Cardiac fibroblast (primary cell): ENCODE measurements at places on chromosomes 5 and 9.

- peak; percentile 94 for DNase-seq
These were observed 3.7 kb upstream of the WDR31 start for GRCh38 chr9:113343732-113344231.

DNA sequence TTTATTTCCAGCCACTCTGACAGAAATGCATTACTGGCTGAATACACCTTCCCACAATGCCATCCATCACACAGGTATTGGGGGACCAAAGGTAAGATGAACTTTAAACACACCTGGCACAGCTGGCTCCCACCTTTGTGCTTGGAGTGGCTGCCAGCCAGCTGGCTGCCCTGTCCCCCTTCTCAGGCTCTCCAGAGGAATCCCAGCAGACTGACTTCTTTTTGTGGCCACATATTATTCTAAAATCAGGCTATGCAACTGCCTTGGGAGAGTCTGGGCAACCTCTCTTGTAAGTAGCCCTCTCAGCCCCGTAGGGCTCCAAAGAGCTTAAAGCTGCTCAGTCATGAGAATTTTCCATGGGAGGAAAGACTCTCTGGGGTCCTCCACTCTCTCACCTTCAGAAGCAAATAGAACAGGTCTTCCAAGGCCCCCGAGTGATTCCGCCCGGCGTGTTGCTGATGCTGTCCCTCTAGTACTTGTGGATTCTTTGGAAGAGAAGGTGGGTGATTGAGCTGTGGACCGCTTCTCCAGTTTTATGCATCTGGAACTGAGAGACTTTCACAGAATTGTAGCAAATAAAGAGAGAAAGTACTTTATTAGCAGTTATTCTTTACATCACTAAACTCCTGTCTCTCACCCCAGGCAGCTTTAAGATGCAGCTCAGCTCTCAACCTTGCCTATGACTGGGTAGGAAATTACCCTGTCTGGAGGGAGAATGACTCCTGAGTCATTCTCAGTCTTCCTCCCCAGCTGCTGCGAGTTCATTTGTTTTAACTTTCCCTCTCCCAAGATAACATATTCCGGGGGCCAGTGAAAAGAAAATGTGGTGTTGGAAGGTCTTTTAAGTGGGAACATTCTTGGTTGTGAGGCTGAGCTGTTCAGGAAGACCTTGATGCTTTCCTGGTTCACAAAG, 159.4 kb upstream of the PITX1 start:
- peak; percentile 51 for DNase-seq

DNA sequence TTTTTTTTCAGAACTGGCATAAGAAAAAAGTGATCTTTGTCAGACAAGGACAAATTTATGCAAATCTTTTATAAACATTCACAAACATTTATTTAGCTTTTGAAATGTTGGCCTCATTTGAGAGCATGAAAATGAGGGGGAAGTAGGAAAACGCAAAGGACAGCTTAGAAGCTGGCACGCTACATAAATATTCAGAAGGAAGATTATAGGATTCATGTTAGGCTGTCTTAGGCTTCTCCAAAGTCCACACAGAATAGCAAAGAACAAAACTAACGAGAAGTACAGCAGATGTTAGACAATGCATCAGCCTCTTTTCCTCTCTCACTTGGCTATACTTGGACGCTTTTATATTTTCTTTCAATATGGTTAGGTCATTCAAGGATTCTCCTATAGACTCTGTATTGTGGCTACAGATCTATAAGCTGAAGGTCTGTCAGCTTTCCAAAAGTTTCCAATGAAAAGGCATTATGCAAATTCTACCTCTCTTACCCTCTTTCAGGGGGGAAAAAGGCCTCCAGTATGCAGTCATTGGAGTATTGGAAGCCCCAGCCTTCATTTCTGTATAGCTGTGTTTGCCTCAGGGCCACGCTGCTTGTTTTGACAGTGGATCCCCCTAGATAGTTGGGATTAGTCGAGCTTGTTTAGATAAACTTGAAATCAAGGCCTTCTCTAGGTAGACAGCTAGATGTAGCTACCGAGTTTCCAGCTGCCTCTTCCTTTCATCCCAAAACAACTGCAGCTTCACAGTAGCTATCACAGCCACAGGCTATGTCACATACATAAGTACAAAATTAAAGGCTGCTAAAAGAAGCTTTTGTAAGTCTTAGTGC, 153.0 kb downstream of the DENND1A start:
- DNase-seq = no peak

DNA sequence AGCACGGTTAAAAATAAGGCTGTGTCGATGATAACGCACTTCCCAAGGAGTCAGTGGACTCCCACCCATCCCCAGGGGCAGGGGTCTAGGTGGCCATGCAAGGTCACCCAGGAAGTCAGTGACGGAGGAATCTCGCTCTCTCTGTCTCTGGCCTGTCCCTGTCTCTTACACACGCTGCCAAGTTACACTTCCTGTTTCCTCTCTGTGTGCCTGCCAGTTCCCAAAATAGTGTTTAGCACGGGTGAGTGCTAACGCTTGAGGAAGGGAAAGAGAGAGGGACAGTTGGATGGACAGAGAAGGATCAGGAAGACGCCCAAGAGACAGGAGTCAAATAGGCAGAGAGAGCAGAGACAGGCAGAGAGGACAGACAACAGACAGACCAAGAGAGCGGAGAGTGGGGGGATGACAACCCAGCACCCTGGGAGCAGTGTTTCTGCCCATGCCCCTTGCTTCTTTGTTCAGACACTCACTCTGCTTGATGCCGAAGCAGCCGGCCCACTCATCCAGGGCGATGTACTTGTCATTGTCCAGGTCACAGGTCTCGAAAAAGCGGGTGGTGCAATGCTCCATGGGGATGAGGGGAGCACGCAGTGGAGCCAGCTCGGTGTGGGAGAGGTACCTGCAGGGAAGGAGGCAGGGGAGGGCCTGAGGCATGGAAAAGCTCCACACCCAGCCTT, 23.0 kb downstream of the SPARC start:
- DNase-seq = peak; percentile 64

DNA sequence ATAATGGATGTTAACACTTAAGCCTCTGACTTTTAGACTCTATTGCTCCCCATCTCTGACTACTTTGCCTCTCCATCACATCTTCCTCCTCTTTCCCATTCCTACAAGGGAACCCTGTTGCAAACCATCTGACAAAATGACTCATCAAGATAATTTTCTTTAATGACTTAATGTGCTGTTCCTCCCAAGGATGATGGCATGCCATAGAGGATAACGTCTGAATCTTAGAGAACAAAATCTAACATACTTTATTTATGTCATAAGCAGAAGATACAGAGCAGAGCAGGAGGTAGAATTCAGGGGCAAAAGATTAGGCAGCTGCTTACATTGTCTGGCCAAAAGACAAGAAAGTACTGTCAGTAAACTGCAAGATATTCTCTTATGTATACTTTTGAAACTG, 76.8 kb downstream of the FGF10 start:
- DNase-seq = no peak

GRCh38 chr9:115642285-115642684, 511.3 kb upstream of the PAPPA start:
- peak; percentile 36 for DNase-seq

GRCh38 chr5:132394667-132395259, 25.3 kb downstream of the SLC22A5 start:
- no peak for DNase-seq

DNA sequence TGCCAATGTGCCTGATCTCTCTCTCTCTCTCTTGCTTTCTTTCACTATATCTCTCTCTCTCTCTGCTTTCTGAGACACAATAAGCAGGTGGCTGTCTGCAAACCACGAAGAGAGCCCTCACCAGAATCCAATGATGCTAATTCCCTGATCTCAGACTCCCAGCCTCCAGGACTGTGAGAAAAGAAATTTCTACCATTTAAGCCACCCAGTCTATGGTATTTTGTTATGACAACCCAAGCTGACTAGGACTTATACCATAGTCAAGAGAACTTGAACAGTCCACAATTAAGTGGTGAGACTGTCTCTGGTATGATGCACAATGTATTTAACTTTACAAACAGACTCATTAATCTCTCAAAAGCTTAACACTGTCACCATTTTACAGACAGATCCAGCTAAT, 67.0 kb downstream of the NFIB start:
- no peak for DNase-seq

GRCh38 chr5:7779019-7780005, 71.6 kb downstream of the CFAP90 start:
- no peak for DNase-seq

GRCh38 chr9:128902351-128903078, 18.3 kb upstream of the PHYHD1 start:
- no peak for DNase-seq

DNA sequence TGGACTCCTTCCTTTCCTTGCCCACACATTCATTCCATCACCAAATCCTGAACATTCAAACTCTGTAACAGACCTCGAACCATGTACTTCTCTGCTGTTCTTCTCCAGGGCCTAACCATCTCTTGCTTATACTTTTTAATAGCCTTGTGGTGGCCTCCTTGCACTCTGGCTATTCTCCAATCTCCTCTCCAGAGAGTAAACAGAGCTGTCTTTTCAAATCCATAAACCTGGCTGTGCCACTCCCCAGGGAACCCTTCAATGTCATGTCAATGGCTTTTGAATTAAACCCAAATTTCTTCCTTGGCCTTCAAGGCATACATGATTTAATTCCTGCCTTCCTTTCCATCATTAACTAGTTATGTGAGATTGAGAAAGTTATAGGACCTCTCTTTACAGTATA, 277.6 kb upstream of the EFNA5 start:
- no peak for DNase-seq

DNA sequence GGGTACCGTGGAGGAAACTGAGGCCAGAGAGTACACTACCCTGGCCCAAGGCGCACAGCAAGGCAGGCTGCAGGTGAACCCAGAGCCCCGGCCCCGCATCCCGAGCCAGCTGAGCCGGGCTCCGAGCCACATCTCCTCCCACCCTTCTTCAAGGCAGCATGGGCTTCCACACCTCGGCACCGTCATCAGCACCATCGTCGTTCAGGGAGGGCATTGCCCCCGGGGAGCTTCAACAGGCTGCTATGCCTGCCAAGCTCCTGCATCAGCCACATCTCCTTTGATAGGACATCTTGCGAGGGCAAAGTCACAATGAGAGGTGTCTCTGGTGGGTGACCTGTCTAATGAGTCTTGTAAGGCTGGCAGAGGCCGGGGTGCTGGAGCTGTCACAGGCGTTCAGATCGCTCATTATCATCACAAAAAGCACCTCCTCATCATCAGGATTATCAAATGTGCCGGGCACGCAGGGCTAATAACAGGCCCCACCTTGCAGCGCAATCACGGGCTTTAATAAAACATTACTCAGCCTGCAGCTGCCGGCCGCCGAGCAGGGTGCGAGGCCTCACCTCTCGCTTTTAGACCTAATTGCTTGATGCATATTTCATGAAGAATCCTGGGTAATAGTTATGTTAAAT, 20.0 kb upstream of the SLC25A51 start:
- DNase-seq = no peak

DNA sequence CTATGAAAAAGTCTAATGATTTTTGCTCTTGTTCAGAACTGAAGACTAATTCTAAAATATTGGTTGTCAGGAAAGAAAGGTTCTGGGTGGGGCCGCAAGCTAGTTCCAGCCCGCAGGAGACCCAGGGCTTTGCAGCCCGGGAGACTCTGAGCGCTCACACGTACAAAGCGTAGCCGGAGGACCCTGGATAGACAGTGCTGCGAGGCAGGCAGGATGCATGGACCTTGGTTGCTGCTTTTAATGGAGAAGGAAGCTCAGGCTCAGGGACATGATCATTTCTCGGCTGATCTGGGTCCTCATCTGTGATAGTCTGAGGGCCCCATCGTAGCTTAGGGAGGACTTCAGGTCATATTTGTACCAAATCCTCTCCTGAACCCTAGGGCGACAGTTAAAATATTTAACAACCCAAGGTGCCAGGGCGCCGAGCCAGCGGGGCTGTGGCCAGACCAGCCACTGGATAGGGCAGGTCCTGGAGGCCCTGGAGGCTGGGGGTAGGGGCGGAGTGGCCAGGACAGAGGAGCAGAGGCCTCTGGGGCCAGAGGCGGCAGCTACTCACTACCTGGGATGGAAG, 70.1 kb upstream of the UNC5A start:
- no peak for DNase-seq

DNA sequence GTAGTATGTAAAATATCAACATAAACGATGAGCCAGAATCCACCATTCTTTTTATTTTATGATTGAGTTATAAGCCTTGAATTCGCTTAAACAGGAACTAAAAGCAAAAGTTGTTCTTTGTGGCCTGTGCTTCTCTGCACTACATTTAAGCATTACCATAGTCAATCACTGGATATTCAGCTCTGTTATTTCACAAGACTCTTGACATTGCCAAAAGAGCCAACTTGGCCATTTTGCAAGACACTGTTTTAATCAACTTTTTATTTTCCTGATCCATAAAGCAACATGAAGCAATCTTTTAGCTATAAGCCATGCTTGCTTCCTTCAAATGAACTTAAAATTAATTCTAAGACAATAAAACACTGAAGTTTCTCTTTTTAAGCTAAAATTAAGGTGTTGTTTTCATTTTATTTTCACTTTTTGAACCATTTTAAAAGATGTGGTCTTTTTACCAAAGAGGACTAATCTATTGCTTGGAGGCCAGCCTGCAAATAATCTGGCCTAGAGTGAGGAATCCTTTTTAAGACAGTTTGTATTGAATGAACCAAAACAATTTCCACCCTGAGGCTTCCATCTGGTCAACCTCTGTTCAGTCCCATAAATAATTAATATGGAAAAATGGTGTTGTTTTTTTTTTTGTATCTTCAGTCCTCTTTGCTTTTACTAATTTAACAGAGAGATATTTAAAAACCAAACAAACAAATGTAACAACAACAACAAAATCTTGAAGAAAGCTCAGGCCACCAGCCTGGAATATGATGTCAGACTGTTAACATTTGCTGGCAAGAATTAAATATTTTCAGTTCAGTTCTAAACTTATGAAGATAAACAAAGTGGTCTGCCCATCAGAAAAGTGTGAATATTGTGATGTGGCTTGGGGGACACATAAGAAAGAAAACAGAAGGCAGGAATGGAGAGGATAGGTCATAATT, 274.4 kb downstream of the MARCHF11 start:
- DNase-seq = no peak

- peak; percentile 81 for DNase-seq
These were observed 33.9 kb downstream of the G3BP1 start for GRCh38 chr5:151805414-151806223.

DNA sequence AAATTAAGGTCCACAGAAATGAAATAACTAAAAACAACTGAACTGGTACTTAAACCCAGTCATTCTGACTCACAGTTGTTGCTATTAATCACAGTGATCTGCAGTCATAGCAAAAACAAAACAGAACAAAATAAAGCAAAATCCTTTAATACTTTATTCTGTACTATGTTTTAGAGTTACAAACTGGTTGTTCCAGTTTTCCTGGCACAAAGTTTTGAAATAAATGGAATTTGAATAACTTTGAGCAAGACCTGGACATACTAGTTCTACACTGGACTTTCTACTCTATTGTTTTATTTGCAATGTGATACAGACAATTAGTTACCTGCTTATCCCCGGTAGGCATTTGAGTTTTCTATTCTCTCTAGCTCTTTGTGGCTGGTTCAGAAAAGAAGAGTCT, 147.9 kb downstream of the DMRT2 start:
- no peak for DNase-seq
